Type B pancreatic cell (in vitro differentiated cells): ENCODE measurements at places on chromosomes 7 and 10. TPM values are rescaled to one million over a fixed set of nuclear protein-coding genes. Genes with fewer than 3 reads are reported as not detected.

- no peak for DNase-seq
- peaks cover 15% of the 10 kb centered on the region for H3K4me1 ChIP-seq
- no peaks in the 10 kb centered on the region for H3K36me3 ChIP-seq
- H3K4me3 ChIP-seq: no peak overlapping the region
- H3K27me3 ChIP-seq: no peaks in the 10 kb centered on the region
Measured at GRCh38 chr10:79322616-79323543, 24.4 kb upstream of the PPIF start.

GRCh38 chr7:101747879-101748345 is 69.5 kb upstream of the CUX1 start:
- H3K27ac ChIP-seq: no peak overlapping the region
- H3K4me1 ChIP-seq: peaks cover 7% of the 10 kb centered on the region
- H3K27me3 ChIP-seq: peaks cover 14% of the 10 kb centered on the region
- no peak for DNase-seq
- no peak overlapping the region for H3K4me3 ChIP-seq
- H3K36me3 ChIP-seq: no peaks in the 10 kb centered on the region

The C7orf33 gene
- not detected in 2 replicates for total RNA-seq

GRCh38 chr10:121860810-121861209 is 67.0 kb downstream of the ATE1 start:
- DNase-seq: no peak
- H3K27ac ChIP-seq: no peak overlapping the region
- no peak overlapping the region for H3K4me3 ChIP-seq
- H3K4me1 ChIP-seq: peaks cover 13% of the 10 kb centered on the region

DNA sequence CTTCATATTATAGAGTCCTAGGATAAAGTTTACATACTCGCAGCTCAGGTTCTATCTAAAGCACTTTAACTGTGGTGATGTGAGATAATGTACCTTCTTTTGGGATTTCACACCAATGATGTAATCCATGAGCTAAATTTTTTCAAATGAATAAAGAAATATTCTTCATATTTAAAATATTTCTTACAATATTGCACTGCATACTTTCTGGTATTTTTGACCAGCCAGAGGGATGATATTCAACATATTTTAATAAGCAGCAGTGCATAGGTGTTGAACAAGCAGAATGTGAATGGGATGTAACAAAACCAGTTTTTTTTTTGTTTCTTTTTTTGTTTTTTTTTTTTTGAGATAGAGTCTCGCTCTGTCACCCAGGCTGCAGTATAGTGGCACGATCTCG is 73.2 kb upstream of the TRIM24 start:
- H3K4me3 ChIP-seq: no peak overlapping the region
- no peak overlapping the region for H3K27ac ChIP-seq
- no peak for DNase-seq
- H3K36me3 ChIP-seq: no peaks in the 10 kb centered on the region
- H3K4me1 ChIP-seq: no peaks in the 10 kb centered on the region
- H3K27me3 ChIP-seq: no peaks in the 10 kb centered on the region
